ENCODE measurements at places on chromosomes 6 and 20. TPM values are rescaled to one million over a fixed set of nuclear protein-coding genes. Genes with fewer than 3 reads are reported as not detected.

The SLC4A11 gene
- 8.6 TPM for total RNA-seq

The ATP6V1G2 gene
- 0.43 TPM for total RNA-seq

The RUNX2 gene
- not detected for total RNA-seq

The ARMC2 gene
- 7.8 TPM for total RNA-seq

The ARHGAP40 gene
- not detected for total RNA-seq

The CARMIL1 gene
- total RNA-seq, result 26.5 TPM

The CAPN11 gene
- not detected for total RNA-seq

- H3K4me1 ChIP-seq, result no peaks in the 10 kb centered on the region
- no peaks in the 10 kb centered on the region for H3K27me3 ChIP-seq
- H3K36me3 ChIP-seq, result no peaks in the 10 kb centered on the region
These were observed 195.9 kb downstream of the SASH1 start for GRCh38 chr6:148538261-148539190.

- H3K27ac ChIP-seq, result no peak overlapping the region
- no peaks in the 10 kb centered on the region for H3K27me3 ChIP-seq
- no peaks in the 10 kb centered on the region for H3K36me3 ChIP-seq
- DNase-seq, result no peak
- H3K4me3 ChIP-seq, result no peak overlapping the region
These were observed 57.1 kb upstream of the GCM1 start for GRCh38 chr6:53205778-53206177.

DNA sequence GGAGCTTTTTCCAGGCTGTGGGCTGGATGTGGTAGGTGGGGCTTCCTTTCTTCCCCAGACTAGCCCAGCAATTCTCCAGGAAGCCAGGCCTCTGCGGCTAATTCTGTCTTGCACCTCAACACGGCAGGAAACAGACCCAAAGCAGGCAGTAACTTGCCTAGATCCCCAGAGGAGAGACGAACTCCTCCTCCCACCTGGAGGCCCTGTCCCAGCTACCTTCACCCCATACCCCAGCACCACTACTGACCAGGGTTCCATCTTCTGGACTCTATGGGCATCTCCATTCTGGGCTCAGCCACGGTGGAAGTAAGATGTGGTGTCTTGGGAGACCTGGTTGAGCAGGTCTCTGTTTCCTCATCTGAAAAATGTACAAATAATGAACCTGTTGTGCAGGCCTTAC is 48.4 kb upstream of the ZNF337 start:
- no peak for DNase-seq
- H3K4me1 ChIP-seq, result no peaks in the 10 kb centered on the region
- no peak overlapping the region for H3K4me3 ChIP-seq
- H3K27me3 ChIP-seq, result no peaks in the 10 kb centered on the region
- no peak overlapping the region for H3K27ac ChIP-seq

- H3K36me3 ChIP-seq, result no peaks in the 10 kb centered on the region
- H3K27ac ChIP-seq, result no peak overlapping the region
- H3K4me3 ChIP-seq, result no peak overlapping the region
- H3K4me1 ChIP-seq, result peaks cover 15% of the 10 kb centered on the region
- H3K27me3 ChIP-seq, result no peaks in the 10 kb centered on the region
These were observed 123.6 kb upstream of the LRFN2 start for GRCh38 chr6:40710626-40711330.

DNA sequence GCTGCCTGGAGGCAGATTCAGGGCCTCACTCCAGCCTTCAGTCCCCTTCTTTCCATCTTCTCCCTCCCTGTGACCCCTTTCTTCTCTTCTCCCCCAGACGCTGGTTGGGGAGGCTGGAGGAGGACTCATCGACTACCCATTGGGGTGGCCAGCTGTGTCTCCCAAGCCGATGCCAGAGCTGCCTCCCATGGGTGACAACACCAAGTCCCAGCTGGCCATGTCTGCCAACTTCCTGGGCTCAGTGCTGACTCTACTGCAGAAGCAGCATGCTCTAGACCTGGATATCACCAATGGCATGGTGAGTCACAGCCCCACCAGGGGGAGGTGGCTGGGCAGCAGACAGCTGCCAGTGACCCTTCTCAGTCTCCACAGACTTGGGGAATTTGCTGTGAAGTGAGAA is 12.9 kb downstream of the BPIFB4 start:
- H3K36me3 ChIP-seq, result no peaks in the 10 kb centered on the region
- H3K27me3 ChIP-seq, result no peaks in the 10 kb centered on the region
- H3K27ac ChIP-seq, result no peak overlapping the region

GRCh38 chr6:151494936-151495320 is 1.1 kb downstream of the CCDC170 start:
- no peaks in the 10 kb centered on the region for H3K36me3 ChIP-seq
- peak overlapping the region; percentile 87 for H3K27ac ChIP-seq
- no peak for DNase-seq
- peaks cover 6% of the 10 kb centered on the region for H3K4me1 ChIP-seq
- H3K4me3 ChIP-seq, result peak overlapping the region; percentile 65

DNA sequence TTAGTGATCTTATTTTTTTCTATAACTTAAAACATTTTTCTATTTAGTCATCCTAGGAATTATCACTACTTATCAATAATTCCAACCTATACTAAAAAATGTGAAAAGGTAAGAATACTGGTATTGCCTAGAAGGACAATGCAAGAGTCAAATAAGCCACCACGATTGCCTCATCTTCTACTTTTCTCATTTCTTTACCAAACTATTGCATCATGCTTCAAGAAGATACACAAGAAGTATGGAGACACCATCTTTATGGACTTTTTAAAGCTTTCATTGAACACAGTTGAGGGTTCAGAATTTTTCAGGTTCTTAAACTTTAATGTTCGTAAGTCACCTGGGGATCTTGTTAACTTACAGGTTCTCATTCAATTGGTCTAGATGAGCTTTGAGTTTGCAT is 25.9 kb downstream of the ELOVL2 start:
- H3K27ac ChIP-seq, result no peak overlapping the region
- DNase-seq, result no peak
- H3K4me1 ChIP-seq, result peaks cover 6% of the 10 kb centered on the region

- H3K4me3 ChIP-seq, result no peak overlapping the region
- no peak overlapping the region for H3K27ac ChIP-seq
- H3K36me3 ChIP-seq, result no peaks in the 10 kb centered on the region
- no peak for DNase-seq
These were observed 37.7 kb upstream of the ASF1A start for GRCh38 chr6:118856301-118856700.

- H3K27me3 ChIP-seq, result no peaks in the 10 kb centered on the region
- no peaks in the 10 kb centered on the region for H3K36me3 ChIP-seq
- no peaks in the 10 kb centered on the region for H3K4me1 ChIP-seq
- no peak overlapping the region for H3K4me3 ChIP-seq
- no peak overlapping the region for H3K27ac ChIP-seq
- DNase-seq, result no peak
These were observed 77.2 kb downstream of the TMEM242 start for GRCh38 chr6:157246048-157246630.

GRCh38 chr6:130994319-130995097 is 68.5 kb downstream of the EPB41L2 start:
- no peaks in the 10 kb centered on the region for H3K36me3 ChIP-seq
- no peak overlapping the region for H3K27ac ChIP-seq
- H3K4me3 ChIP-seq, result no peak overlapping the region
- H3K27me3 ChIP-seq, result no peaks in the 10 kb centered on the region

- no peak overlapping the region for H3K4me3 ChIP-seq
- no peaks in the 10 kb centered on the region for H3K27me3 ChIP-seq
- no peaks in the 10 kb centered on the region for H3K4me1 ChIP-seq
- H3K27ac ChIP-seq, result no peak overlapping the region
These were observed 9.7 kb downstream of the TIAM2 start for GRCh38 chr6:155004576-155005372.

DNA sequence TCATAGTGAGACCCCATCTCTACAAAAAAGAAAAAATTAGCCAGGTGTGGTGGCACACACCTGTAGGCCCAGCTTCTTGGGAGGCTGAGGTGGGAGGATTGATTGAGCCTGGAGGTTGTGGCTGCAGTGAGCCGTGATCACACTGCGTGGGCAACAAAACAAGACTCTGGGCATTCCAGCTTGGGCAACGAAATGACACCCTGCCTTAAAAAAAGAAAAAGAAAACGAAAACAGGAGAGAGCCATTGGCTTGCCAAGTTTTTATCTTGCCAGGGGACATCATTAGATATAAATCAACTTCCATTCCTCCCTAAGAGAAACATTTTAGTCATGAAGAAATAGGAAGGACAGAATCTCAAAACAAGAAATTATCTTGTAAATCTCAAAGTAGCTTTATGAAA is 109.5 kb downstream of the MAP3K7 start:
- H3K27ac ChIP-seq, result no peak overlapping the region
- no peaks in the 10 kb centered on the region for H3K4me1 ChIP-seq
- DNase-seq, result no peak
- no peaks in the 10 kb centered on the region for H3K36me3 ChIP-seq
- H3K27me3 ChIP-seq, result no peaks in the 10 kb centered on the region
- H3K4me3 ChIP-seq, result no peak overlapping the region

GRCh38 chr20:33348136-33348937 is 53.0 kb downstream of the CDK5RAP1 start:
- no peak for DNase-seq
- H3K27me3 ChIP-seq, result no peaks in the 10 kb centered on the region
- no peak overlapping the region for H3K4me3 ChIP-seq
- H3K36me3 ChIP-seq, result no peaks in the 10 kb centered on the region
- H3K27ac ChIP-seq, result no peak overlapping the region

DNA sequence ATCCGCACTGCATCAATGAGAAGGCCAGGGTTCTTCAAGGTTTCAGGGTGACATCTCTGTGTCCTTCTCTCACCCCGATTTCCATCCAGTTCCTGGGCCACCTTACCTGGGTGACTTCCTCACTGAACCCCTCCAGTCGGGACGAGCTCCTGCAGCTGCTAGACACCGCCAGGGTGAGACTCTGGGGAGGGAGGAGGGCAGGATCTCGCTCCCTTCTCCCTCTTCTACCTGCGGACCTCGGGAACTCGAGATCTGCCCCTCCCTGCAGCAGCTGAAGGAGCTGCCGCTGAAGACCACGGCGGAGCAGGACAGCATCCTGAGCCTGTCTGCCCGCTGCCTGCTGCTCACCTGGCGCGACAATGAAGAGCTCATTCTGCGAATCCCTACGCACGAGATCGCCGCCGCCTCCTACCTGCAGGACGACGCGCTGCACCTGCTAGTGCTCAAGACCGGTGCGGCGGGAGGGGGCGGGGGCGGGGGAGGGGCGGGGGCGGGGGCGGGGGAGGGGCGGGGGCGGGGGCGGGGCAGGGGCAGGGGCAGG is 7.5 kb downstream of the CCM2L start:
- H3K4me1 ChIP-seq, result peaks cover 12% of the 10 kb centered on the region
- peaks cover 13% of the 10 kb centered on the region for H3K27me3 ChIP-seq
- H3K4me3 ChIP-seq, result peak overlapping the region; percentile 79
- peak overlapping the region; percentile 85 for H3K27ac ChIP-seq

DNA sequence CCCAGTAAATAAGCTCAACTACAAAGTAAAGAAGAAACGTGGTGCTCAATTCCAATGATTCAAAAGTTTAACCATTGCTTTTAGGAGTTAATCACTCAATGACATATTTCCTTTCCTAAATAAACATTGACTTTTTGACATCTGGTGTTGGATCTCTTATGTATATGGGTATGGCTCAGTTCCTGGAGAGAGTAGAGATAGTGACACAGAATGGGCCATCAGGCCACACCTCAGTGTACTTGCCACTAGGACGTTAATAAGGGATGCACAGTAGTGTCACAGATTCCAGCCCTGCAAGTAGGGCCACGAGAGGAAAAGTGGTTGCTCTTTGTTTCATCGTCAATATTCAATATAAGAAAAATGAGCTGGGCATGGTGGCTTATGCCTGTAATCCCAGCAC is 48.9 kb upstream of the TXNDC5 start:
- H3K4me3 ChIP-seq, result no peak overlapping the region
- H3K36me3 ChIP-seq, result no peaks in the 10 kb centered on the region
- H3K27ac ChIP-seq, result no peak overlapping the region

DNA sequence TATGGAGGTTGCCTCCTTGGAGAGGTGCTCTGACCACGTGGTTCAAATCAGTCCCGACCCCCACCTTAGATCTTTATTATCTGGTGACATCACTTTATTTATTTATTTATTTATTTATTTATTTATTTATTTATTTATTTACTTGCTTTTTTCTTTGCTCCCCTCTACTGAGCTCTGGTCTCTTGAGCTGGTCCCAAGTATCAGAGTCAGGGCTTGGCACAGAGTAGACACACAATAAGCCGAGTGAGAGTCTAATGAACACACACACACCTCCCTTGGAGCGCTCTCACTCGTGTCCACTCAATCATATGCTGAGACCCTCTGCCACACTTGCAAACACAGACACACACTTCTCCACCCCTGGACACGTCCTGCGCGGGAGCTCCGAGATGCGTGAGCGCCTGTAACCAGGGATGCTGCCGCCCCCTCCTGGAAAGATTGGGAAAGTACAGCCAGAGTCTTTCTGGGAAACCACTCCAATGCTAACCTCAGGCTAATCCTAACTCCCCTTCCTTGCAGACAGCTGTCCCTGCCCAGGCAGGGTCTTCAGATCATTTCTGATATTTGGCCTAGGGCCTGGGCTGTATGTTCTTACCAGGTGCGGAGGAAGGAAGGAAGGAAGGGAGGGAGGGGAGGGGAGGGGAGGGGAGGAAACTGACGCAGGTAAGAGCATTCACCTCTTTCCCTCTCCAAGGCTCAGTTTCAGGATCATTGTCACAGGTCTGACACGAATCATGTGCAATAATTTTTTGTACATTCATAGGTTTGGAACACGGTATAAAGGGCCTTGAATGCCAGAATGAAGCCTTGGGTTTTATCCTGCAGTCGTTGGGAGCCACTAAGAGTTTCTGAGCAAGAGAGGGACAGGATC is 70.9 kb downstream of the STK35 start:
- no peaks in the 10 kb centered on the region for H3K4me1 ChIP-seq
- no peak overlapping the region for H3K4me3 ChIP-seq
- H3K27me3 ChIP-seq, result no peaks in the 10 kb centered on the region
- DNase-seq, result peak; percentile 70

- no peaks in the 10 kb centered on the region for H3K36me3 ChIP-seq
- no peak overlapping the region for H3K4me3 ChIP-seq
- no peak overlapping the region for H3K27ac ChIP-seq
These were observed 171.3 kb upstream of the CST7 start for GRCh38 chr20:24777746-24778145.

DNA sequence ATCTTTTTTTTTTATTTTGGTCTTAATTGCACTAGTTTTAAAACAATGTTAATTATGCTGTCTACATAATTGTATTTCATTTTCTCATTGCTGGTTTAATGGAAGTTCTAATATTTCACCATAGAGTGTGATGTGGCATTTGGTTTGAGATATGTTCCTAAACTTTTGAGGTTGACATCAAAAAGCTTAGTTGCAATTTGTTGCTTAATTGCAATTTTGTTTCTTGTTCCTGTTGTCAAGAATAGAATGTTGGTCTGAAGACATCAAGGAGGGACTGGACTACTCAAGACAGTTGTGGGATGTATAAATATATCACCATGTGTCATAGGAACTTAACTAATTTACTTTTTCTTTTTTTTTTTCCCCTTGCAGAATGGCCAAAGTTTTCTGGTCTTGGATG is 12.5 kb downstream of the HSF2 start:
- H3K36me3 ChIP-seq, result peaks cover 1% of the 10 kb centered on the region
- no peak overlapping the region for H3K4me3 ChIP-seq
- no peaks in the 10 kb centered on the region for H3K27me3 ChIP-seq

All from Caco-2 (cell line).